Effector CD8-positive, alpha-beta T cell (primary cell): ENCODE measurements at places on chromosomes 2 and 18.

DNA sequence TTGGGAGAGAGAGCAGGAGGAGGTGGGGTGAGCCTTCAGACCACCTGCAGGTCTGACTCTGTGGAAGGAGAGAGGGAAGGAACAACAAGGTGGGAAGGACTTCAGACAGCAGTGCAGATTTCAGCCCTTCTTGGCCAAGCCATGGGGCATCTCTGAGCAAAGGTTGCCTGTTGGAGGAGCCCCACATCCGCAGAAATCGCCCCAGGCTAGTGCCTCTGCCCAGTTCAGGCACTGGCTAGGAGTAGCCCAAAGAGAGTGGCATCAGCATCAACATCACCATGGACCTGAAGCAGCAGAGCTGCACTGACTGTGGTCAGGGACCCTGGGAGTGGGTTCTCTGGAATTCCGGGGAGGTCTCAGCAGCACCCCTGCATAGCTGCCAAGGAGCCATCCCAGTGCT, 10.2 kb downstream of the GPR55 start:
- no peak for DNase-seq

GRCh38 chr2:240374085-240374907, 61.2 kb upstream of the GPC1 start:
- DNase-seq, result no peak

DNA sequence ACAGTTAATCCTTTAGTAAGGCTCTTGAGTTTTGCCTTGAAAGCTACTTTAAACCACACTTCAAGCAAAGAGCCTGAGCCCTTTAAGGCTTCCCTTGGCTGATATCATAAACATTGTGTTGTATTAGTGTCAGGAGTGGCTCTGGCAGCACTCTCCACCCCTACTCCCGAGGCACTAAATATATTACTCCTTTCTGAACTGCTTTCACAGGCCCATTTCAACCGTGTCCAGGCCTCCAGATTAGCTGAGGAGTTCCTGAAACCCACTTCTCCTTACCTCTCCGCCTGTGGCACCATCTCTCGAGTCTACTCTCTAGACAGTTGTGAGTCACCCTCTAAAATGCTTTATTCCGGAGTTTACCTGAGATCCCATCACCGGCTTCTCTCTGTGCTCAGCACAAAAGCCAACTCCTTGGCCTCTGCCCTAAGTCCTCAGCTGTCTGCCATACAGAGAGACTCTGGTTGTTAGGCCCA, 14.4 kb upstream of the STON1 start:
- DNase-seq, result no peak

DNA sequence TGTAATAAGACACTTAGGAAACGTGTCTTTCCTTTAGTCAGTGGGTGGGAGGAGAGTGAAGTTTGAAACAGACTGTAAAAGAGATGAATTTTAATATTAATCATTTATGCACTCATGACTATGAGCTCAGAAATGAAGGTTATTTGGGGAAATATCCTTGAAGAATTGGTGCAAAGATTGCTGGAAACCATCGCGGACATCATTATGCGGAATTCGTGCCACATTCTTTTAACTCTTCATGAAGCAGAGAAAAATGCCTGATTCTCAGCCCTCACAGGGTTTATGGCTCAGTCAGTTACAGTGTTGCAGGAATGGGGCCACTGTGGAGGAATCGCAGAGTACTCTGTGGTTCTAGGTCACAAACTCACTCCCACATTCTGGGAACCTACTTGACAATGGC, 109.7 kb downstream of the RGPD3 start:
- DNase-seq, result no peak

DNA sequence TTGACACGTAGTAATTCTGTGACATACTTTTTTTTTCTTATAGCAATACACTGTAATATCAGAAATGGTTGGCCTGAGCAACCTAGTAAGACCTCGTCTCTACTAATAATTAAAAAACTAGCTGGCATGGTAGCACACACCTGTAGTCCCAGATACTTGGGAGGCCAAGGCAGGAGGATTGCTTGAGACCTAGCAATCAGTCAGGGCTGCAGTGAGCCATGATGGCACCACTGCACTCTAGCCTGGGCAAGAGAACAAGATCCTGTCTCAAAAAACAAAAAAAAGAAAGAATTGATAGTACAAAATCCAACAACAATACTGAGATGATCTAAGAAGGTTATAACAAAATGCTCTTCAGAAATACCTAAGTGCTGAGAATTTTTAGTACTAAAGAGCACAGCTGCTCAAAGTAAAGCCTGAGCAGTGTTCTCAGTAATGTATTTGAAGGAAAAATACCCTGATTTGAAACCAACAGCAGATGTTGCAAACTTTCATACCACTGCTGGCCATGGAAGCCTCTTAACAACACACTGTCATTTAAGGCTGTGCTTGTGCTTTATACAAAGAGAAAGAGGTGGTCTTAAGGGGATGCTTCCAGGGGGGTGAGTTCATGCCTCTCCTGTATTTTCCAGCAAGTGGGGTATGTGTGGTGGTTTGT, 132.6 kb upstream of the CDCA7 start:
- no peak for DNase-seq

DNA sequence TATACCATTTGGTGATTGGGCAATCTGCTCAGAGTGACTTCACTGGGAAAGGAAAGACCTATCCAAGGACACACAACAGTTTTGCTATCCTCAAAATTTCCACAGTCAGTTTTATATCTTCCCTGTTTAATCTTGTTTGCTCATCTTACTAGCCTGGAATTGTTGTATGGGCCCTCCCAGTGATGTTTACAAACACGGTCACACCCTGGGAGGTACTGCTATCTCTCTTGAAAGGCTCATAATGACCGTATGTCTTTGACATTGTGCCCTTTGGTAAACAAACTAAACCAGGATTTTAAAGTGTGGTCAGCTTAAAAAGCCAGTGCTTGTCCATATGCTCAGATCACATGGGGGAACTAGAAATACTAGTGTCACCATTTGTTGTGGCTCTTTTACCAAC, 277.0 kb downstream of the CDH2 start:
- no peak for DNase-seq

DNA sequence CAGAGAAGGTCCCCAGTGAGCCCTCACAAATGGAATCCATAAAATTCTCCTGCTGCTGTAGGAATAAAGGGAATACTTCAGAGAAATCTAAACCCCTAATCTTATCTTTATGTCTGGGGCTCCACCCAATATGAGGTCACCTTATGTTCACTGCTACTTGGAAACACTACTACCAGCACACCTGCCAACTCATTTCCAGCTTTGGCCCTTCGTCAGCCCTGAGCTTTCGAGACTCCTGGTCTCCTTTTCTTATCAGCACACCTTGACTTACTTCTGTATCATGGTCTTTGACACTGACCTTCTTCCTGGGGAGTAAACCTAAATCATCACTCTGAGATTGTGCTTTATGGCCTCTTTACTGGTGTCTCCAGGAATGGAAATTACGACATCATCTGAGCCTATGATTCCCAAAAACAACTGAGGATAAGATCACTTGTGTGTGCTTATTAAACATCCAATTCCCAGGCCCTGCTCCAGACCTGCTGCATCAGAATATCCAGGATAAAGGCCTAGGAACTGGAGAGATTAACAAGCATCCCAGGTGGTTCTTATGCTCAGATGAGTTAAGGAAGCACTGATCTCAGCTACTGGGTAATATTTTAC, 22.2 kb upstream of the ASNSD1 start:
- no peak for DNase-seq

DNA sequence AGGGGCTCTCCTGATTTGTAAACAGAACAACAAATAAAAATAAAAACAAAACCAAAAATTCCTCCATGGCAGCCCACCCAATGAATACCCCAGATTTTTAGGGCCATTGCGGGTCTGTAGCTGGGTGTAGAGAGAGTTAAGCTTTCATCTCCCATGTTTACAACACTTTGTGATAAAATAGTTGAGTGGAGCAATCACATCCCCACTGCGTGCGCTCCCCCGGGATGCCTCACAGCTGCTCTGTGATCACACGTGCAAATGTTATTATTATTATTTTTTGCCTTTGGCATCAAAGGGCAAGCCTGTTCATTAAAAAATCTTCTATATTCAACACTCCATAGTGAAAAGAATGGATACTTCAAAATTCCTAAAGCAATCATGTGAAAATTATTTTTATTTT, 118.0 kb downstream of the MBP start:
- no peak for DNase-seq

- no peak for DNase-seq
These were observed 225.1 kb downstream of the TMEM182 start for GRCh38 chr2:102986826-102987490.

DNA sequence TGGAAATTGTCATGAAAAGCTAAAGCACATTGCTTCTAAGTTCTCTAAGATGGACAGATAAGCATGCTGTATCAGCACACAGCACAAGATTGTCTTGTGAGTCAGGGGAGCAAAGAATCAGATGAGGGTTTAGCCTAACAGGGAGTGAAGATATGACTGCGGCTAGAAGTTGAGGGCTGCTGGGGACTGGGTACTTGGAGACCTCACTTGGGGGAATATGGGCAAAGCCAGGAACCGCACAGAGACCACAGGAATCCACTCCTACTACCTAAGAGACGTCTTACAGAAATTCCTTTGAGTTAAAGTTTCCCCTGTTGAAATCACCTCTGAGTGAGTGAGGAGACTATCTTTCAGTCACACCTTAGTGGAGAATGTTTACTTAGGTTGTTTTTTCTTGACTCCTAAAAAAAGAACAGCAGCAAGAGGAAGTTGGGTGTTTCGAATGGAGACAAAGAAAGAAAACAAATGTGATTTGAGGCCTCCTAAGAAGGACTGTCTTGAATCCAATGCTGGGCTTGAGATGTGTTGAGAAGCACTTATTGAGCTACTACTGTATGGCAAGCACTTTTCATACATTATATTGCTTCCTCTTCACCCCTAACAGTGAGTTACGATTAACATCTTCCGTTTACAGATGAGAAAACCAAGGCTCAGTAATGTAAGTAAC, 100.7 kb downstream of the ANKRD44 start:
- peak; percentile 10 for DNase-seq

- DNase-seq, result no peak
These were observed 122.9 kb downstream of the LCLAT1 start for GRCh38 chr2:30569946-30570345.

DNA sequence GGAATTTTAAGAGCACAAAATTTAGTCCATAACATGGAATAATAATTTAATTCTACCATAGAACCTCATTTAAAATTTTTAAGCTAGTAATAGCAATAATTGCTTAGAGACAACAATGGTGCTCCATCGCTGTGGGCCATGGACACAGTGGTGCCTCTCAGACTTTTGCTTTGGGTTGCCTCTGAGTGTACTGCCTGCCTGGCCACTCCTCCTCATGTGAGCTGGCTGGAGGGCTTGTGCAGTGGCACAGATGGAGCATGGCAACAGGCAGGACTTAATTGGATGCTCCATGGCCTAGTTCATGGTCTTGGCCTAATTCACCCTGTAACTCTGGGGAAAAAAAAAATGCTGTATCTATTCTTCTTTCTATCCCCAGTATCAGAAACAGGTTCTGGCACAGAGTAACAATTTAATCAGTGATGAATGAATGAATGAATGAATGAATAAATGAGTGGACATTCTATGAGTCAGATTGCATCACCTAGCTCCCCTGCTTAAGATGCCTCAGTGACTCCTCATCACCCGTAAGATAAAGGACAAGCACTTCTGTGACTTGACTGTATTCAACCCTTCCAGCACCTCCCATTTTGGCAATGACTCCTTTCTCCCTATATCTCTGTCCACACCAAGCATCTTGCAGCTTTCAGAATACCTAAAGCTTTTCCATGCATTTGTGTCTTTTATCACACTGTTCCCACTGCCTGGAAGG, 211.8 kb upstream of the SLC14A2 start:
- DNase-seq, result no peak

GRCh38 chr2:85160966-85161960, 28.1 kb downstream of the TCF7L1 start:
- no peak for DNase-seq

DNA sequence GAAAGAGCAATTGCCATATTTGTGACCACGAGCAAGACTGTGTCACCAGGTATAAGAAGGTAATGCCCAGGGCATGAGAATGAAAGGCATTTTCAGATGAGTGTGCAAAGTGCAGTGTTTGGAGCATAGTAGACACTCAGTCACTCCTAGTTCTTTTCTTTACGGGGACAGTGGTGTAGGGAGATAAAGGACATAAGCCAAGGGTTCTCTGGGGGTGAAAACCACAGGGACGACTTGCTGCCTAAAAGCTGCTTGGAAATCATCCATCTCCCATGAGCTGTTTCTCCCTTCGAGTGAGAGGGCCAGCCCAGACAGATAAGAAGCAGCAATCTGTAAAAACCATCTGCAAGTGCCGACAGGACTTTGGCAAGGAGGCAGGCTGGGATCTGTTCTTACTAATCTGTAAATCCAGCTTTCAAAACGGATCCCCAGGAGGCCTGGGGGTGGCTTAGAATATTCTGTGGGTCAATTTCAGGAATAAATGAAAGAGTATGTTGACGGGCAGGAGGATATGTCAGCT, 221.6 kb downstream of the LPIN1 start:
- DNase-seq, result no peak

DNA sequence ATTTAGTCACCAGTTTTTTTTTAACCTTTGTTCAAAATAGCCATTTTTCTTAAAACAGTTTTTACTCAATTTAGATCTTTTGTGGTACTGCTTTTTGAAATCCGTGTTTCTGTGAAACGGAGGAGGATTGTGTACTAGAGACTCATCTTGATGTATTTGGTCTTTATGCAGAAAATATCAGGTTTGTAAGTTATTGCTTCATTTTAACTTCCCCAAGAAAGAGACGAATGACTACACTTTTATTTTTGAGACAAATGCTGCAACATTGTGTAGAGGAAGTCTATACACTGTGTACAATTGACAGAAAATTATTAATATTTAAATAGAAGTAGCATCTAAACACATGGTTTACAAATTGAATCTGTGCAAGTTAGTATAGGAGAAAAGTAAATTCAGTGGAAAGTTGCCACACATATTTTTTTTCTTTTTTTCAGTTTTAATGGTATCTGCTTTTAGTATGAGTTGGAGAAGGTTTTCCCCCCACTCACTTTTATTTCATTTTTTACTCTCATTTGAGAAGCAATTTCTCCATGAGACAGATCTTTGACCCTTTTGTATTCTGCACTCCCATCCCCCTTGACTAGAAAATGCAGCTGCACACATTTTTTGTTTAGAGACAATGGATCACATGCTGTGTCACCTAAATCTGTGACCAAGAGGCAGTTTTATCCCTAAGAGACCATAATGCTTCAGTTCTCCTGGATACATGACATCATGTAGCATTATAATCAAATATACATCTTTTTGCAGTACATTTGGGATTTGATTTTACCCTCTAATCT, 200.8 kb upstream of the STON1 start:
- no peak for DNase-seq

- no peak for DNase-seq
These were observed 53.6 kb upstream of the RNF152 start for GRCh38 chr18:61946449-61946848.

DNA sequence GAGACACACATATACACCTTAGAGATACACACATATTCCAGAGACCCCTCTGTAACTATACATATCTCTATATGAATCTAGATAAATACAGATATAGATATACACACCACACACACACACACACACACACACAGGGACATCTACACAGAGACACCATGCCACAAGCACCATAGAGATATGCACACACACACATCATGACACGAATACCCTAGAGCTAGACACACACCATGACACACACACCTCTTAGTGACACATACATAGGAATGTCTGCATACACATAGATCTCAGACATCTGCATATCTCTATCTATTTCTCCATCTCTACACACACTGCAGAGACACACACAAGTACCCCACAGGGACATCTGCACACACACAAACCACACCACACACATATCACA, 270.0 kb downstream of the CYRIA start:
- no peak for DNase-seq
